D341Med (cell line): ENCODE measurements at places on chromosomes 12 and 14.

GRCh38 chr12:24586293-24586692 lies 362.6 kb downstream of the BCAT1 start:
- DNase-seq, result no peak

DNA sequence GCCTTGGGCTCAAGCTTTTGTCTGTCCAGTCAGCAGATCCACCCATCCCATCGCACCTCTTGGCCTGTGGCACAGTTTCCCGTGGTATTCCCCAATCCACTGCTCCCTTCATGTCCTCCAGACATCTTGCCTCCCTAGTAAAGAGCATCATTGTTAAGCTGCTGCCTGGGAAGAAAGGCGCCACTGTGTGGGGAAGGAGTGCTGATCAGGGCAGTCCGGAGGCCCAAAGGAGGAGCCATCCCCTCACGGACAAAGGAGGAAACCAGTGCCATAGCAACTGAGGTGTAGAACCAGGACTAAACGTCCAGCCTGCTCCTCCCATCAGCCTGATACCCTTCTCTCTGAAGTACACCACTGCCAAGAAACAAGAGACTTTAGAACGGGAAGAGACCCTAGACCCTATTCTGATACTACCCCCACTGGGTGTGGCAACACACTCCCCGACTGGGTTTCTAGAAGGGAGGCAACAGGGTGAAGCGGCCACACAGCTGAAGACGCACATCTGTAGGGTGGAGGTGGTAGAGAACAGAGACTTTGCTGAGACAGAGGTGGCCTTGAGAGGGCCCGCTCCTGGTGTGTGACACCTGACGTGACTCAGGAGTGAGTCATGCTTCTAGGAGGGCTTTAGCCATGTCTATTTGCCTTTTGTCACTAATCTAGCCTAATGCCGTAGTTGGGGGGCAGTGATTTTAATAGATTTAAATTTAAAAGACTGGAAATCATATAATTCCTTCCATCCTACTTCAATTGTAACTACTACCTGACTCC lies 185.0 kb downstream of the DPF3 start:
- no peak for DNase-seq

- DNase-seq, result peak; percentile 60
Measured at GRCh38 chr12:121765573-121765972, 27.9 kb downstream of the RHOF start.

- no peak for DNase-seq
Measured at GRCh38 chr14:85471744-85472143, 58.2 kb upstream of the FLRT2 start.

DNA sequence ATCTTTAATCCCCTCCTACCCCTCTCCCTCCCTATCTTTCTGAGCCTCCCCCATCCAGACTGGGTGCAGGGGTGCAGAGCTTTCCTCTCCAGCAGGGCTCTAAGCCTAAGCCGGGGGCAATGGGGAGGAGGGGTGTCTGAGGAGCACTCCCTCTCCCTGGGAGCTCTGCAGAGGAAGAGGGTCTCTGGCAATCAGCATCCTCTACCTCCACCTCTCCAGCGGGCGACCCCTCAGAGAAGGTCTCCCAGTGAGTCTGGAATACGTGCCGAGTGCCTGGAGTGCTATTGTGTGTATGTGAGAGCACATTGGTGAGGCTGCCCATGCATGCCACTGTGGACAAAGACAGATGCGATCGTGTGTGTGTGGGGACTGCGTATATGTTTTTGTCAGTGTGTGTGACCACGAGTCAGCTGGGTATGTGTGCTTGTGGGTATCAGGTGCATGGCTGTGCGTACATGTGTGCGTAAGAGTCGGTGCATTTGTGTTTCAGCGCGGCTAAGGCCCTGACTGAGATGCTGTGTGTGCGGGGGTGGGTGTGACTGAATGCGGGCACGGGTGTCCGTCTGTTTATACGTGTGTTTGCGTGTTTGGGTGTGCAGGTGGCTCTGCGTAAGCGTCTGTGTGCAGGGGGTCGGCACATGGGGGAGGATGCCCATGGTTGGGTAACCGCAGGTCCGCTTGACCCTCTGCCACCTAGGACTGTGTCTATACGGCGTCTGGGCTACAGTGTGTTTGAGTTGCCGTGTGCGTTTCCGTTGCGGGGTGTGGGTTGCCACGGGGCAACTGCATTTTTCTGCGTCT lies 905 bp upstream of the DLK1 start:
- DNase-seq, result no peak

DNA sequence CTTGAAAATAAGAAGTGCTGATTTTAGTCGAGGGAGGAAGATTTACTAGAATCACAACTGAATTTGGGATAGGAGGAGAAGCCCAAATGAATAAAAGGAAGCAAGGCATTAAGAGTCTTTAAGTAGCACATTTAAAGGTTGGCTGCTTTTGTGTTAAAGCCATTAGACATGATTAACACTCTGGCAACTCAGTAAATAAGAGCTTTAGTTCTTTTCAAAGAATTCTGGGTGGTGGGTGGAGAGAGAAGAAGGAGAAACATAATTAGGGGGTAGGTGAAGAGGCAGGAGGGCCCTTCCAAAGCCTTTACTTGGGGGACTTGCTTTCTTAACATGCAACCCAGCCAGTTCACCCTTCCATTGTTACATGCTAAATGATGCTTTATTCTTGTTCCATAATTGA lies 284.6 kb upstream of the SEL1L start:
- DNase-seq, result peak; percentile 30

DNA sequence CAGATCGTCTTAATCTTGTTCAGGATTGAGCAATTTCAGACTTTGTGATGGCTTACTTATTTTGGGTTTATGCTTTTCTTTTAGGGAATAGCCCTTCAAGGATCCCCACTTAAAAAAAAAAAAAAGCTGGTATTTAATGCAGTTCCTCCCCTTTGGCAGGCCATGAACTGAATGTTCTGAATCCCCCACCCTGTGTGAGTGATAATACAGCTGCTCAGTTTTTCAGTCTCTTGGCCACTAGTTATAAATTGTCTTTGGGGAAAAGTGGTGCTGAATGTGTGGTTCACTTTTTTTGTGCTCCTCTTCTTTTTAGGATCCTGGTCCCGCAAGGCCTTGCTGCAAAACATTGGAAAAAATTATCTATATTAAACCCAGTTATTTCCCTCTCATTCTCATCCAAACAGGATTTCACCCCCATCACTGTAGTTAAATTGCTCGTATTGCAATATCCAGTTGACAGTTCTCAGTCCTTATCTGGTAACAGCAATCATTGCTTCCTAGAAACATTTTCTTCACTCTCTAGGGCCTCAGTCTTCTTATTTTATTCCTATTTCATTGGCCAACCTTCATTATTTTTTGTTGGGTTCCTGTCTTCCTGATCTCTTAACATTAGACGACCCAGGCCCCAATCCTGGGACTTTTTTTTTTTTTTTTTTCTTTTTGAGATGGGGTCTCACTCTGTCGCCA lies 73.1 kb upstream of the PAWR start:
- no peak for DNase-seq

DNA sequence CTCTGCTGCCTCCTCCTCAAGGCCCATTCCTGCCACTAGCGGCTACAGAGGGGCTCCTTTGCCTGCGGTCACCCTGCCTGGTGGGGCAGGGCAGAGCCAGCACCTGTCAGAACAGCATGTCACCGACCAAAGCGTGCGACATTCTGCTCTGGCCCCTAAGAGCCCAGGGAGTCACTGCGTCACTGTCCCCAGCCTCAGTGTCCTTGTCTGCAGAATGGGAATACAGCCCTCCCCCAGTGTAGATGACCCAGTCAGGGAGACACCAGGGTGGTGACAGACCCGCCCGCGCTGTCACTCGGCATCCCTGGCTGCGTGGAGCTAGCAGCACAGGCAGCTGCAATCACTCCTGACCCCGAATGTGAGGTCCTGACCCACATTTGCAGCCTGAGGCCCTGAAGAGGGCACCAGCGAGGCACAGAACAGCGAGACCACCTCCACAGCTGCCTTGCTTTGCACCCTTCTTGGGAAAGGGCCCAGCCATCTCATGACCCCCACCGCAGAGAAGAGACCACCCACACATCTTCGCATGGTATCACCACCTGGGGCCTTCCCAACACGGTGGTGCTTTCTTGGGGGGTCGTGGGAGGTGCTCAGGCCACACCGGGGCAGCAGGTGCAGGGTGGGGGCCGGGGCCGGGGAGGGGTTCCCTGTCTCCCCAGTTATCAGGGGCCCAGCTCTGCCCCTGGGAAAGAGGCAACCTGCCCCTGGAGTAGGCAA lies 2.5 kb downstream of the AHNAK2 start:
- DNase-seq, result no peak
